Hematopoietic multipotent progenitor cell treated with erythropoietin and hydrocortisone succinate and interleukin-3 and kit ligand, for 8 days (in vitro differentiated cells): ENCODE measurements at places on chromosomes 7 and 10.

- DNase-seq: no peak
These were observed 335.6 kb upstream of the HGF start for GRCh38 chr7:82105463-82105862.

- no peak for DNase-seq
These were observed 181.9 kb downstream of the TMEM26 start for GRCh38 chr10:61271127-61271780.

- DNase-seq: peak; percentile 36
These were observed 120.3 kb downstream of the LMBR1 start for GRCh38 chr7:156772725-156773124.

- DNase-seq: no peak
These were observed 404.6 kb downstream of the RPS24 start for GRCh38 chr10:78437998-78438906.

GRCh38 chr7:5310822-5311405 lies 28.2 kb downstream of the SLC29A4 start:
- DNase-seq: no peak

DNA sequence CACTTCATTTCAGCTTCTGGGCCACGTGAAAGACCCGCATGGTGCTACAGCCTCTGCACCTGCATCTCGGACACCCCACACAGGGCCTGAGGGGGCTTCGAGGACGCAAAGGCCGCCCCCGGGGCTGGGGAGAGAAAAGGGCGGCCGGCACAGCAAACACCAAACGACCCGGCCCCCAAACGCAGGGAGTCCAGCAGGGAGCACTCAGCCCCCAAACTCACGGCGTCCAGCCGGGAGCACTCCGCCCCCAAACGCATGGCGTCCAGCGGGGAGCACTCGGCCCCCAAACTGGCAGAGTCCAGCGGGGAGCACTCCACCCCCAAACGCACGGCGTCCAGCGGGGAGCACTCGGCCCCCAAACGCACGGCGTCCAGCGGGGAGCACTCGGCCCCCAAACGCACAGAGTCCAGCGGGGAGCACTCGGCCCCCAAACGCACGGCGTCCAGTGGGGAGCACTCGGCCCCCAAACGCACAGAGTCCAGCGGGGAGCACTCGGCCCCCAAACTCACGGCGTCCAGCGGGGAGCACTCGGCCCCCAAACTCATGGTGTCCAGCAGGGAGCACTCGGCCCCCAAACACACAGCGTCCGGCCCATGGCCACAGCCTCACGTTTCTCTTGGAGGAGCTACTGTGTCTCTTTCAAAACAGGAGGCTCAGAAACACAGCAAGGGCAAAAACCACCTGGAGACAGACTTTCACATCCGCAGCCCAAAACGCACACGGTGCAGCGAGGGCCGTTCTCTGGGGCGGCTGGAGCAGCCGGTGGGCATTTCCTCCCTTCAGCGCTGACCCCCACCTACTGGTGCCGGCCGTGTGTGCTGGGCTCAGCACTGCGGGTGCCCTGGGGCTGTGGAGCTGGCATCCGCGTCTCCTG lies 27.0 kb upstream of the UTF1 start:
- no peak for DNase-seq

DNA sequence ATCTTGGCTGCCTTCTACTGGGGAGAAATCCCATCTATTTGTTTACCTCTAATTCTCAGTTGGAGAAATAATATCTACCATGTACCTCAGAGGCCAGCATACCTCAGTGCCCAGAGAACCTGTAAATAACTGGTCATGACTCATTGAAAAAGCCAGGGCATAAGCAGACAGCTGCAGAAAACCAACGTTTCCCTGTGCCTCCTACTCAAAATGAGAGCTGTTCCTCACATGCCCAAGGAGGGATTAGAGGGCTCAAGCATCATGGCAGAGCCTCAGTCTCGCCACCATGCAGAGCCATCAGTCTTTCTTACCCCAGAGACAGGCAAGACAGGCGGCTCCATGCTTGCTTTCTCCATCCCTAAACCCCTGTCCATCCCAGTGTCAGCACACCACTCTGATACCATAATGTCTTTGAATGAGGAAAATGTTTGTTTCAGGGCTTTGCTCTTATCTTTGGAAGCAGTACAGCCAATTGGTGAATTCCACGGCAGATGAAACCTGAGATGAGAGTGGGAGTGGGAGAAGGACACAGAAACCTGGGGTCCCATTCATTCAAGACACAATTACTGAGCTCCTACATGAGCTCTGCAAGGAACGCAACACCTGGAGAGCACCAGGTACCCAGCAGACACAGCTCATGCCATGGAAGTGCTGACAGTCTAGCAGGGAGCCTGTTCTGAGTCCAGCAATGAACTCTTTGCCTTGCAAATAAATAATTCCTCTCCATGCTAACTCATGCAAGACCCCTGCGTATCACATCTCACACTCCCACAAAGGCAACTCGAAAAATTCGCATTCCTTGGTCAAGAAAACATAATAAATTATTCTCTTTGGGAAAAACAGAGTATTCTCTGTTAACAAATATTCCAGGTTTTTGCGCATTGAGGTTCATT lies 21.1 kb downstream of the PON1 start:
- no peak for DNase-seq

DNA sequence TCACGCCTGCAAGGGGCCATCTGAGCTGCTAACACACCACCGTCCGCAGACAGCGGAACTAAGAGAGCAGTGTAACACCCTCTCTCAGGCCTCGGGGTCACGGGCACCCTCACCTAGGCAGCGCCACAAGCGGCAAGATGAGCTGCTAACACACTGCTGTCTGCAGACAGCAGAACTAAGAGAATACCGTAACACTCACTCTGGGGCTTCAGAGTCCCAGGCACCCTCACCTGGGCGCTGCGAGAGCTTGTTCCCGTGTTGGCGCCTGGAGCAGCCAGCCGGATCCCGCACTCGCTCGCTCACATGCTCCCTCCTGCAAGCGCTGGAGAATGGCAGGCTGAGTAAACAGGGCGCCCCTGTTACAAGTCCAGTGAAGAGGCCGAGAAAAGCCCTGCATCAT lies 160.2 kb downstream of the SRPK2 start:
- no peak for DNase-seq

- DNase-seq: no peak
These were observed 37.6 kb upstream of the LRRTM3 start for GRCh38 chr10:66888237-66888636.

DNA sequence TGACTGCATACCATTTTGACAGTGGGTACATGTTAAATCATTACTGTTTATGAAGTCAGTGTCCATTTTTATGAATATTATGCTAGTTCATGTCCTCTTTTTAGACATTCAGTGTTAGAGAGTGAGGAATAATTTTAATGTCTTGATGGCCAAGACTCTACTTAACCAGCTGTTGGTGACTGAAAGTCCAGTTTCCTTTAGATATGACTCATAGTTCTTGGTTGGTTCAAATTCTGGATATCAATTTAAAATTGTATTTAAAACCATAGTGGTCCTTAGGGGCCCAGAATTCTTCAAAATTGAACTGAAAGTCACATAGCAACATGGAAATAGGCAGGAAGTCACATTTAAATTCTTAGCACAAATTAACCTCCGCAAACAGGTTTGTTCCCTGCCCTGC lies 196.5 kb upstream of the PRPS1L1 start:
- DNase-seq: no peak

DNA sequence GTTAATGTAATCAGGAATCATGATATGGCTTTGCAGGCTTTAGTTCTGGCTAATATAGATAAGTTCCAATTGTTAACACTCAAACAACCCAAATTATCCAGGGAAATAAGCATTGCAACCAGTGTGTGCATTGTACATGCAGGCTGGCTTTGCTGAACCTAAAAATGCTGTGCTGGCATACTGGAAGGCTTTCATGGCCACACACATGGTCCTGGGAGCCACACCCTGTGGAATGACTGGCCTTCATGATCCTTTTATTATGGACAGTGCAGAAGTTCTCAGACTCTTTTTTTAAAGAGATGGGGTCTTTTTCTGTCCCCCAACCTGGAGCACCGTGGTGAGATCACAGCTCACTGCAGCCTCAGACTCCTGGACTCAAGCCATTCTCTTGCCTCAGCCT lies 5.0 kb downstream of the ELMO1 start:
- DNase-seq: no peak

DNA sequence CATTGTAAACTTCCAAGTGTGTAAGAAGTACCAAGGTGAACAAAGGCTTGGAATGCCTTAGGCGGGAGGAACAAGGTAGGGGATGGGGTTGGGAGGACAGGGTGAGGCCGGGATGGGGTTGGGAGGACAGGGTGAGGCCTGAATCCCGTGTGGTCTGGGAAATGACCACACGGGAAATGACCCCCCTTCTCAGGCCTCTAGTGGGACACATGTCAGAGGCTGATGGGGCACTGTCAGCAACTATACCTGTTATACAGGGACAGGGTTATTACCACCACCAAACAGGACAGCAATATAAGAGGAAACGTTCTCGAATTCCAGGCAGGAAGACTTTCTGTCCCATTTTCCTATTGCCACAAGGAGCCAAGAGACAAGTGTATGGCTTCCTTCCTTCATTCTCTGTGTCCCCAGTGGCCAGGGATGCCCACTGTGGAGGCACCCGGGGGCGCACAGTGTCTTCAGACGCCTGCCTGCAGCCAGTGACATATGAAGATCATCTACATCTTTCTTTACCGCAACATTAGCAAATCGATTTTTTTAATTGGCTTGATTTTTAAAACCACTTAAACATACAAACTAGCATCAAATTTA lies 1.3 kb downstream of the MKI67 start:
- peak; percentile 16 for DNase-seq

DNA sequence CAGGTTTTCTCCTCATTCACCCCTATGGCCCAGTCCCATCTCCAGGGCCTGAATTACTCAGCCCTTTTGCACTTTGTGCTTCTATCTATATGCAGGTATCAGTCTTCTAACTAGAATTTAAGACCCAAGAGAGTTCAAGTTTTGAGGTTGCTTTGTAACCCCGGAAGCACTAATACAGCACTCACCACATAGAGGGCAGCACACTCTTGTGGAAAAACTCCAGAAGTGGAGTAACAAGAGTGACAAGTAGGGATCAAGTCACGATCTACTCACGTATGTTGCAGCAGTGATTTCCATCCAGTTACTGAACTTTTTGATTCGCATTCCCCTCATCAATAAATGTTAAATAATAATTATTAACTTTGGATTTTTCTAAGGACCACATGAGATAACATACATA lies 151.0 kb downstream of the CHCHD3 start:
- DNase-seq: peak; percentile 16

DNA sequence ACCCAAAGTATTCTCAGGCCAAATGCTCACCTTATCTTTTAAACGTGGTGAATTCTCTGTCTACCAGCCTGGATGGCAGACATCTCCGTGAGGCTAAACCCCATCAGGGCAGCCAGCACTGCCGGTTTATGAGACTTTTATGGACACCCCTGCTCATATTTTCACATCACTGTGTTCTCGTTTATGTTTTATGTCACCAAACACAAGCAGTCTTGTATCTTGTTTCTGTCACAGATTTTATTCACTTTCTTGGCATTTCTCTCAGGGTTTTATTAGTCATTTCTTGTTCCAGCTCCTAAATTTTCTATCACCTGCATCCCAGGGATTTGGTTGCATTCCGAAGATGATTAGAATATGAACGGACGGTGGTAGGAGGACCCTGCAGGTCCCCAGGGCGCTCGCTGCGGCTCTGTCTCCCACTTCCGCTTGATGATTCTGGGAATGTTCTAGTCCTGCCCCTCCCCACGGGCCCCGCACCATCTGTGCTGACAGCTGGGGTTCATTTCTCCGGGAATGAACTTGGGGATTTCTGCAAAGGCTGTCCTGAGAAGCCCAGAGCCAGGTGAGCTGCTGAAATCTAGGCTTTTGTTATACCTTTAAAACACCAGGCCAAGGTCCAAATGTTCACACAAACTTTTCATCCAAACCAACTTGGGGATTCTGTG lies 217.6 kb downstream of the GFRA1 start:
- DNase-seq: no peak

DNA sequence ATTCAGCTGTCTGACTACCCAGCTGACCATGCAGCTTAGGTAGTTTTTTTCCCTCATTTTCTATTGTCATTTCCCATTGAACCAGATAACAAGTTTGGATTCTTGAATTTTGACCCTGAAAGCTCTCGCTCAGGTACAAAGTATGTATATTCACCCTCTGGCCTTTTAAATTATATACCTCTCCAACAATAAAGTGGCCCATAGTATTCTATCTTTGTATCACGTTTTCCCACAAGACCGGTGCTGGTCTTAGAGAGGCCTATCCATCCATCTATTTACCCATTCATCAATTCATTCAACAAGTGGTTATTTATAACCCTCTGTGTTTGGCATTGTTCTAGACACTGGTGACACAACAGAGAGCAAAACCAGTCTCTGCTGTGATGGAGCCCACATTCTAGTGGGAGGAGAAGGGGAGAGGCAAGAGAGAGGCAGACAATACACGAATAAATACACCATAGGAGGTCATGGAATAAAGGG lies 35.2 kb upstream of the NPSR1 start:
- DNase-seq: no peak

DNA sequence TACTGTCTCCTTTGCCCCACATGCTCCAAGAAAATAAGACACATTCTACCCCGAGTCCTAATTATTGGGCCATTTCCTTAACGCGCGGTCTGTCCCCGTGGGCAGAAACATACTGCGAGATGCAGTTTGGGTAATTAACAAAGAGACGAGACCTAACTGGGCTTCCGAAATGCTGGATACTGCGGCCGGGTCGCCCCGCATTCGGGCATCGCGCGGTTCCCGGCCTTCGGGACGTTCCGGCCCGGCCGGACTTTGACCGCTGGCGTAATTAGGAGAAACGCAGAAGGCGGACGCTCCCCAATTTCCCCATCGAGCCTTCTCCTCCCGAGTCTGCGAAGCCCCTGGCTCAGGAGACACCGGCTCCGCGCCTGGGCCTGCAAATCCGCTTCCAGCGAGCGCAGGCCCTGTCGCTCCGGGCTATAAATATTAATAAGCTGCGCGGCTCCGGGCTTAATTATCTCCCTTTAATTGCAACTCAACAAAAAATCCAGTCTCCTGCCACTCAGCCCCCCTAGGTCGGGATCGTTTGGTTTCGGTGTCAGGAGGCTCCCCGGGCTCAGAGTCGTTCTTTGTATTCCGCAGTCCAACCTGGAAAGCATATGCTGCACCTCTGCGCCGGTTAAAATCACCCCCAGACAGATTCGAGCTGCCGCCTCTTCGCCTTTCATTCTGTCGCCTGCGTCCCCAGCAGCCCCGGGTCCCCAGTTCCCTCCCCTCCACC lies 131.5 kb downstream of the SPAG6 start:
- DNase-seq: no peak

- peak; percentile 35 for DNase-seq
These were observed 53.4 kb downstream of the CFAP58 start for GRCh38 chr10:104406715-104407650.
